ENCODE measurements at places on chromosomes 3 and 15.

GRCh38 chr15:68578980-68579935 lies at the start of gene CORO2B:
Gene CORO2B (plus strand): TSS chr15:68578993. CDS start chr15:68579263, 270 bp downstream.
- no peak for DNase-seq

GRCh38 chr3:141276398-141276797 lies 44.8 kb downstream of the PXYLP1 start:
- no peak for DNase-seq

DNA sequence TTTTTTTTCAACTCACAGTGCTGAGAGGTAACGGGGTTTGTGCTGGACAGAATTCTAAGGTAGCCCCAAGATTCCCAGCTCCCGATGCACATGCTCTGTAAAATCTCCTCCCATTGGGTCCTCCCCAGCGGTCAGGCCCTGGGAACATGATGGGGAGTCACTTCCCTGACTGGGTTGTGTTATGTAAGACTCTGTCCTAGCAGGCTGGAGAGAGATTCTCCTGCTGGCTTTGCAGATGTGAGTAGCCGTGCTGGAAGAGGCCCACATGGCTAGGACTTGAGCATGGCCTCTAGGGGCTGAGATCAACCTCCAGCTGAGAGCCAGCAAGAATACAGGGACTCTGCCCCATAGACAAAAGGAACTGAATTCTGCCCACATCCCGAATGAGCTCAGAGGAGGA lies 83.7 kb upstream of the OXTR start:
- no peak for DNase-seq

GRCh38 chr3:142418926-142419592 lies 28.8 kb downstream of the XRN1 start:
- DNase-seq = no peak

DNA sequence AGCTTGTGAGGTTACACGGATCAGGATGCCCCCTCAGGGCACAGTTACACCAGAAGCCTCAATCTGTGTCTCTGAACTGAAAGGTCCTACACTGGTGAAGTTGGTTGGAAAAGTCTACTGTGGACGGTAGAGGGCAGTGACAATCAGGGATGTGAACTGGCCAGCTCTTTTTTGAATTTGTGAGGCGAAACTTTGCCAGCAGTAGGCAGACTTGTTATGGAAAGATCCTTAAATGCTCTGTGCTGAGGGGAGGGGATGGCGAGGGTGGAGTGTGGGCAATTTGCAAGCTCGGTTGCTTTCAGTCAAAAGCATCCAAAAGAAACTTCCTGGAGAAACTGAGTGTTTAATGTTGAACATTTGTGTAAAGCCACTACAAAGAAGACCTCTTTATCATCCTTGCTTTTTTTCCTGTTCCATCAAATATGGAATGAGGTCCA lies 127.4 kb upstream of the ABHD17C start:
- DNase-seq = no peak

DNA sequence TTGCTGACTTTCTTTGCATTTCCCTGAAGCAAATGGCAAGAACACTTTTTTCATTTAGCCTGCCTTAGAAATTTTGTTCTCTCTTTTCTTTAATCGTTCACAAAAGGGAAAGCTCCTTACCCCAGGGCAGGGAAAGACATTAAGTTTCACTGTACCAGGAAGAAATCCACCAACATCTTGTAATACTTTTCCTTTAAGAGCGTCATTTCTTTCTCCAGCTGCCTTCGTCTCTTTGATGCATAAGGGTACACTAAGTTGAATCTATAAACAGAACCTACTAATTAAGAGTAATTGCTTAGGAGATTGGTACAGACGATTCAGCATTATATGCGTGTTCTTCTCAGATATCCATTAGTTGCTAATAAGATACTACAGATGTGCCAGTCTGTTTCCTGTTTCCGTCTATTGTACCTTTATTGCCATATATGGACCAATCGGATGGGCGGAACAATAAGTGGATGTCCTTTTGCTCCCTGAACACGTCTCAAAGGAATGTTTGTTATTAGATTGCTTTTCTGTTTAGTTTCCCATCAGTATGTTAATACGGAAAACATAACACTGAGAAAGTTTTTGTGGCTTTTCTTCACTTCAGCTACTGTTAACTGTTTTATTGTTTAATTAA lies 276.7 kb upstream of the RARB start:
- DNase-seq = no peak

DNA sequence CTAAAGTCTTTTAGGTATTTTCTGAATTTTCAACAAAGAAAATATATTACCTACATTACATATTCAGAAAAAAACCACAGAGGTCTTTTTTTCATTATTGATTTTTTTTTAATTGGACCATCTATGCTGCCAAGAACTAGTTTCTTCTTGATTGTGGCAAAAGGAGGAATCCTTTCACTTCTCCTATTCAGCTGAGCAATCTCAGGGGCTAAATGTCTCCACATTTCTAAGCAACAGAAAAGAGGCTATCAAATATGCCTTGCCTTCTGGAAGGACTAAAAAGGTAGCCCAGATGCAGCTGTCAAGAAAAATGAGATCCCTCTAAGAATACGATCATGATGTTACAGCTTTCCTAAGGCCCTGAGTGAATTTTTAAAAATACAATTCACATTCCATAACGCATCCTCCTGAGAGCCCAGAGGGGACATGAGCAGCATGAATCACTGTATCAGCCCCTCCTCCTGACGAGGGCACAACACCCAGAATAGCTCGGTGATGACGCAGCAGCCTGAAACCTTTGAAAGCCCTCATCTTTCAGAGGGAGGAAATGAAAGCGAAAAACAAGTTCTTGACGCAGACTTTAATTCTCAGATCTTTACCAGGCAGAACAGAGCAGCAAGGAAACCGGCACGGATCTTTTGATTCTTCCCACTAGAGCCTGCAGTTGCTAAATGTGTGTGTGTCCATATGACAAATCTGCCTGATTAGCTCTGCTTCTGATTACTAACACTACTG lies 24.6 kb downstream of the RUBCN start:
- peak; percentile 74 for DNase-seq

- DNase-seq = no peak
Measured at GRCh38 chr3:190498293-190498692, 15.6 kb upstream of the IL1RAP start.

- no peak for DNase-seq
Measured at GRCh38 chr15:96351761-96352603, 21.5 kb downstream of the NR2F2 start.

DNA sequence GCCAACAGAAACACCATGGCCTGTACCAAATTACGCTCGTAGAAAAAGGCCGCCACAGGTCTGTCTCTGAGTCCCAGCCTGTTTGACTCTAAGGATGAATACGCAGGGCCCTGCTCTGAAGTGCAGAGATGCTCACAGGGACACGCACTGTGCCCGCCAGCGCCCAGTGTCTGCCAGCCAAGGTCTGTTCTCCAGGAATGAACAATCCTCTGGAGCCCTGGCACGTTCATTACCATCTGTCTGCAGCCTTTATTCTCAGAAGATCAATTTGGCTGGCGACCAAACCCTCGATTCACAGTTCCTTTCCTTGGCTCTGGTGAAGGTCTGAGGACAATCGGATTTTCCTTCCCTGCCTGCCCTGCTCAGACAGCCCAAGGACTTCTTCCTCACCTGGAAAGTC lies 66.3 kb downstream of the NIPA2 start:
- no peak for DNase-seq

GRCh38 chr3:58492494-58492905 lies 604 bp downstream of the KCTD6 start:
- peak; percentile 9 for DNase-seq

DNA sequence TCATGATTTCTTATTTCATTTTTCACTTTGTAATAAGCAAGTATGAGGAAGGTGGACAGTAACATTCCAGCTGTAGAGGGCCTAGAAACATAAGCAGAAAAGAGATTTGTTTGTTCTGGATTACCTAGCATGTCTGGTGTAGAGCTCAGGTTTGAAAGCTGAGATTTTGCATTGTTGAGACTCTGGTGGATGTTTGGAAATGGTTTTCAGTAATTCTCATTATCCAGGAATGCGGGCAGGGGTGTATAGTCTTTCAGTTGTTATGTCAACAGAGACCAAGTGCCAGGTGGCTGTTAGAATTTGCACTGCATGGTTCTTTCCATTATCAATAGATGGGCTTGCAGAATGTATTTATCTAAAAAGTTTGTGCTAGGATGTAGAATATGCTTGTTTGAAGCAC lies 10.9 kb downstream of the GPD1L start:
- no peak for DNase-seq

- DNase-seq = peak; percentile 49
Measured at GRCh38 chr3:172710664-172711453, at the start of gene NCEH1. Gene NCEH1 (minus strand): TSS chr3:172711067. CDS start chr3:172710984, 83 bp downstream.

DNA sequence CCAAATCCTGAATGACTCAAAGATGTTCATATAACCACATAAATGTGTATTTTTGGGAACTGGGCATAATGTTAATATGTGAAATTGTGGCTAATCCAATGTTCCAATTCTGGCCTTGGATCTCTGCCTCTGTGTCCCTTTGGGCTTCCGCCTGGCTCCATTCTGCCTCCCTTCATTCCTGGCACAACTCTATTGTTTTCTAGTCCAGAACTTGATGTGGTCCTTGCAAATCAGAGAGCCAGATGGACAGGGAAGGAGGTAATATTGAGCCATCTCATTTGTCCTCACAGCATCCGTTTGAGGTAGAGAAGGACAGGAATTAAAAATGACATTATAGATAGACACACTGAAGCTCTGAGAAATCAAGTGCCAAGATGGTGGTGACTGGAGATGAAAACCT lies 355.7 kb upstream of the TBL1XR1 start:
- DNase-seq = no peak

DNA sequence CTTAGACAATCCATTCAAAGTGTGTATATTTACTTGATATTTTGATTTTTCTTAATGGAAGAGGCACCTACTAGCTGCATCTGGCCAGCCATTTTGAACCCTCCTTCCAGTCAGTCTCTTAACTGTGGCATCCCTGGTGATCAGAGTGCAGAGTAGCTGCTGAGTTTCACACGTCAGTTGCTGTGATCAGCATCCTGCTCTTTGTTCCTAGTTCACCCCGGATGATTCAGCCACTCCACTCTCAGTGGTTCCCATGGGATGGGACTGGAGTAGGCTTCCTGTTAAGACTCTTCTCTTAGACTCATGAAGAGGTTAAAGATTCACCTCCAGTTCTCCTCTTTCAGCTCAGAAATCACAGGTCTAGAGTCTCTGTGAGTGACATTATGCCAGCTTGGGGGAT lies 75.8 kb downstream of the STXBP5L start:
- DNase-seq = no peak

DNA sequence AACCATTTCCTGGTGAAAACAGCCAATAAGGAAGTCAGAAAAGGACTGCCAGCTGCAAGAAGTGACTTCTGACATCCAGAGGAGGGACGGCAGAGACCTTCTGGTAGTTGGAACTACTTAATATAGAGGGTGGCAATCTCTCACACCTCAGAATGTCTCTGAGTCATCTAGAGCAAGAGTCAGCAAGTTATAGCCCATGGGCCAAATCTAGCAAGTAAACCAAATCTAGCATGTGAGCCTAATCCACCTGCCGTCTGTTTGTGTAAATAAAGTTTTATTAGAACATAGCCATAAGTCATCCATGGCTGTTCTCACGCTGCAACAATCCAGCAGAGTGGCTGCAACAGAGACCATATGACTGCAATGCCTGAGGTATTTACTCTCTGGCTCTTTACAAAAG lies 160.5 kb upstream of the NR2E3 start:
- DNase-seq = no peak

DNA sequence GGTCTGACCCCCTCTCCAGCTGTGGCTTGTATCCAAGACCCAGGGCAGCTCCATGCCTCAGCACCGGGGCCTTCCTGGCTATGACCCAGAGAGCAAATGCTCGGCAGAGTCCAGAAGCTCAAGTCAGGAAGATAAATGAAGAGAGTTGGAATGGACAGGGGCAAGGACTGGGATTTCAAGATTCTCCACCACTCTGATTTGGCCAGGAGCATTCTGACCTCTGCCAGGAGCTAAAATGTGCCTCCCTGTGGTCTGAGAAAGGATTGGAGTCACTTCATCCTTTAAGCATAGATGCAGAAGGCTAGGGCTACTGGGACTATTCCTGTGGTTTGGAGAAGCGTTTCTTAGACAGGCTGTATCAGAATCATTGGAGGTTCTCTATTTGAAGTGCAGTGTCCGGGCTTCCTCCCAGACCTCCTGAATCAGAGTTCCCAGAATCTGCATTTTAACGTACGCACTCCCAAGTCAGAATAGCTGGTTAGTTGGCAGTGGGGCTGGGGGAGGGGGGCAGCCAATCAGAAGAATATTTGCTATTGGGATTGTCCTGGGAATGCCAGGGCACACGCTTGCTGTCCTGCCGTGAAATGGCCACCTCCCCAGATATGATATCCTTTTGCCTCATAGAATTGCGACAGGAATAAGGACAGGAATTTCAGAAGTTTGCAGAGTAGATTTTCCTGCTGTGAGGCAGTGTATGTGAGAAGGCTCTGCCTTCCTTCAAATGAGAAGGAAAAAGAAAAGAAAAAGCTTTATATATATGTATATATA lies 57.4 kb downstream of the HRH1 start:
- DNase-seq = no peak

DNA sequence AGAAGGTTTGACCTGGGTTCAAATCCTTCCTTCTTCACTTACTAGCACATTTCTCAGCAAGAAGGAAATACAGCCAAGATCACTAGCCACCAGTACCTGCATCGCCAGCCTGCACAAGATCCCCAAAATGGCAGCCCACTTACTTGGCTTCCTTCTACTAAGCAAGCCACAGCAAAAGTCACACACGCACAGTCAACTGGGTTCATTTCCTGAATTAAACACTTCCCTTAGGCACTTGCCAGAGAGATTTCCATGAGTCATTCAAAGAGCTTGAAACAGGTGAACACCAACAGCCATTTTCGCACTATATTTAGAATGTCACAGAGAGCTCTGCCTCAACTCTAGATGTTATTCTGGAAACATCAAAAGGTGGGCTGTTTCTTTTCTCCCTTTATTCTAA lies 42.6 kb downstream of the MGLL start:
- no peak for DNase-seq

GRCh38 chr15:29787767-29788166 lies 34.5 kb downstream of the TJP1 start:
- no peak for DNase-seq

DNA sequence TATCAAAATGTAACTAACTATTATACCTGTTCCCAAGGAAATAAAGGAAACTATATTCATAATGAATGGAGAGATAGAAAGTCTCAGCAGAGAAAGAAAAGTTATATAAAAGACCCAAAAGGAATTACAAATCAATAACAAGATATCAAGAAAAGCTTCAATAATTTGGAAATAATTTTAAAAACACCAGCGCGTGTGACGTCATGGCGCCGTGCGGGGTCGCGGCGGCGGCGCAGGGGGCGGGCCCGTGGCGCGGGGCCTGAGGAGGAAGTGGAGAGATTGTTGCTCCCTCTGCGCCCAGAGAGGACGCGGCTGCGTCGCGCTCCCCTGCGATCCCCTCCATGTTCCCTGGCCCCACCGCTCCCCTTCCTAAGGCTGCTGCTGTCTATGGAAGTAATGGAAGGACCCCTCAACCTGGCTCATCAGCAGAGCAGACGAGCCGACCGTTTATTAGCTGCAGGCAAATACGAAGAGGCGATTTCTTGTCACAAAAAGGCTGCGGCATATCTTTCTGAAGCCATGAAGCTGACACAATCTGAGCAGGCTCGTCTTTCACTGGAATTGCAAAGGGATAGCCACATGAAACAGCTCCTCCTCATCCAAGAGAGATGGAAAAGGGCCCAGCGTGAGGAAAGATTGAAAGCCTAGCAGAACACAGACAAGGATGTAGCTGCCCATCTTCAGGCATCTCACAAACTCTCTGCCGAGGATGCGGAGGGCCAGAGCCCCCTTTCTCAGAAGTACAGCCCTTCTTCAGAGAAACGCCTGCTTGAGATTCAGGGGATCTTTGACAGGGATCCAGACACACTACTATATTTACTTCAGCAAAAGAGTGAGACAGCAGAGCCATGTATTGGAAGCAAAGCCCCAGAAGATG lies 4.1 kb downstream of the XCR1 start:
- no peak for DNase-seq

- DNase-seq = no peak
Measured at GRCh38 chr3:12902181-12902999, 61.0 kb upstream of the RPL32 start.

All from T-helper 9 cell (primary cell).